HepG2 (cell line): ENCODE measurements at places on chromosomes 5 and 9. TPM values are rescaled to one million over a fixed set of nuclear protein-coding genes. Genes with fewer than 3 reads are reported as not detected.

Gene PRLR
- 13.3 and 22.2 TPM in 2 replicates for total RNA-seq

Gene TYRP1
- total RNA-seq: 0.28 TPM in 1 of 2 replicates, not detected in the other

Gene CDHR2
- total RNA-seq: 7.8 and 17.9 TPM in 2 replicates

Gene UBQLN1
- total RNA-seq: 83.8 and 99.6 TPM in 2 replicates

Gene IL33
- total RNA-seq: not detected in 2 replicates

Gene GMCL2
- total RNA-seq: not detected in 2 replicates
